ENCODE measurements at places on chromosomes 6 and 20.
A peak's percentile ranks its signal among the peaks of the same experiment; 100 is the strongest.

DNA sequence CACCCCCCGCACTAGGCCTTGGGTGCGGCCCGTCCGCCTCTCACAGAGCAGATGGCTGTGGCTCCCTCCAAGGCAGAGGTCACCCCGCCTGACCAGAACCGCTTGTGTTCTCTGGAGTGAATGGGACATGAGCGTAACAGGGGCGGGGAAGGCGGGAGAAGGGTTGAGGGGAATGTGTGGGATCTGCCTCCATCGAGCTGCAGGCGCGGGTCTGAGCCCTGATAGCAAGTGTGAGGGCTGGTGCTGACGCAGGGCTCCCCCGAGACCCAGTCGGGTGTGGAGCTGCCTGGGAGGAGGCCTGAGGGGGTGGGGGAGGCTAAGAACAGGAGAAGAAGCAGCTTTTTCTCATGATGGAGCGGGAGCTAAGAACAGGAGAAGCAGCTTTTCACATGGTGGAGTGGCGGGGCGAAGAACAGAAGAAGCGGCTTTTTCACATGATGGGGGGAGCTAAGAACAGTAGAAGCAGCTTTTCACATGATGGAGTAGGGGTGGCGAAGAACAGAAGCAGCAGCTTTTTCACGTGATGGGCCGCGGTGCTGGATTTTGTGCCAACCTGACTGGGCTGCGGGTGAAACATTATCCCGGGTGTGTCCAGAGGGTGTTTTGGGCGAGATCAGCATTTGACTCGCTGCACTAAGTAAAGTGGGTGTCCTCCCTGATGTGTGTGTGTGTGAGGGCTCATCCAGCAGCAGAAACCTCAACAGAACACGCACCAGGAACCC, 169.3 kb downstream of the TTLL2 start:
- no peak for DNase-seq

GRCh38 chr20:20768202-20768815, 55.9 kb upstream of the RALGAPA2 start:
- no peak for DNase-seq

GRCh38 chr20:53162251-53162835, 190.2 kb downstream of the TSHZ2 start:
- DNase-seq: peak; percentile 33

DNA sequence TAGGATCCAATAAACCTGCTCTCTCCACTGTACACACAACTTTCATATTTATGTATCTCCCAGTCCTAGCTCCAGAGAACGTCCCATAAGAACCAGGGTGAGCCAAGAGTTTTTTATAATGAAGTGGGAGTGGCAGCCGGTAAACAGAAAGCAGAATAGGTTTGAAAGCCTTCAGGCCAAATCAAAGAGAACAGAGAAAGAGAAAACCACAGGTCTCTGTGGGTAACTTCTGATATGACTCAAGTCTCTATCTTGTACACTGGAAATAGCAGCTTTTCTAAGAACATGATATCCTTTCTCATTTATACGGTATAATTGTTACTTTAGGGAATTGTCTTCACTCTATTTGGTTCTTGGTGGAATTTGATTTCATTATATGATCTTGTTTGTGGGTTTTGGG, 273.6 kb downstream of the PACRG start:
- DNase-seq: no peak

- no peak for DNase-seq
Observed at GRCh38 chr6:4522453-4522852, 253.8 kb upstream of the CDYL start.

- no peak for DNase-seq
Observed at GRCh38 chr20:24574797-24575196, 105.4 kb downstream of the SYNDIG1 start.

- DNase-seq: no peak
Observed at GRCh38 chr20:15476781-15477180, 1096.5 kb downstream of the KIF16B start.

DNA sequence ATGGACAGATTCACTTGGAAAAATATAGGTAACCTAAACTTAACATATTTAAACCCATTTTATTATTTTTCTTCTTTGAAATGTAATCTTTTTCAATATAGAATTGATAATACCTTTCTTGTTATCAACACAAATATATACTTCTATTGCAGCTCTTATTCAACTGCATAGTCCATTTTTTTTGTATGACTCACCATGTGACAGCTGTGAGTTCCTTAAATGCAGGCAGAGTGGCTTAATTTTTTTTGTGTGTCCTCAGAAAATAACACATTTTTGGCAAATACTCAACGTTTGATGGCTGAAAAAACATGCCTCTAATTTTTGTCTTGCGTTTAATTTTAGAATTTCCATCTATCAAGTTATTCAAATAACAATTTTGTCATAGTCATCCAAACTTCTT, 454.8 kb downstream of the PHF3 start:
- DNase-seq: no peak

GRCh38 chr6:109204511-109204910, 109.2 kb downstream of the CEP57L1 start:
- no peak for DNase-seq

- no peak for DNase-seq
Observed at GRCh38 chr6:11553824-11554223, 16.3 kb downstream of the TMEM170B start.

DNA sequence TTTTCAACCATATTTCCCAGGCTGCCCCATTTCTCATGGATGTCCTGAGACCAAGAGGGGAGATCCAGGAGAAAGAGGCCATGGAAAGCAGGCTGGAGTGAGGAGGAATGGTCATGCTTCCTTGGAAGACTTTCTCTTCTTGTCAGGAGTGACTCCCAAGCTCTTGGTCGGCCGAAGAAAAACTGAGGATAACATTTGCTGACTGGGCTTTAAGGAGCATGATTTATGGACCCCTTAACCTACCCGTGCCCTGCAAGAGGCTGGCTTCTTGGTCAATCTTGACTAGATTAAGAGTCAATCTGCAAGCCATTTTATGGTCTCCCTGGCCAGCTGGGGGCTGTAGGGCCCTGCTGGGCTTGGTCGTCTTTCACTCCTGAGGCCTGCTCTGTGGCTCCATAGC, 22.8 kb downstream of the ADGRF4 start:
- DNase-seq: no peak

- DNase-seq: no peak
Observed at GRCh38 chr6:100726666-100727065, 154.5 kb downstream of the ASCC3 start.

- DNase-seq: peak; percentile 48
Observed at GRCh38 chr6:1055015-1055921, 256.6 kb upstream of the FOXQ1 start.

DNA sequence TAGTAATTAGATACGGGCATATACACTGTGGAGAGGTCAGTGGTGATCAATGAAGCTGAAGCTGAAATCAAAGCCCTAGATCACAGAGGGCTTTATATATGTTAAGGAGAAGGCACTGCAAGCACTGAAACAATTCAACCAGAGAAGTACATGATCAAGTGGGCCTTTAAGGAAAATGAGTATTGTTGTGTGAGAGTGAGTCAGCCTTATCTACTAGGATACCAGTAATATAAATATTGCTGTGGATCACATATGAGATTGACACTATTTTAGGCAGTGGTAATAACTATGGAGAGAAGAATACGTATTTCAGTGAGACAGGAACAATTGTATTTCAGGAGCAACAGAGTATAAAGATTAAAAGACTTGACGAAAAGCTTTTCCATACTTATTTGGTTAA, 1172.2 kb upstream of the GJE1 start:
- no peak for DNase-seq

Measured in LoVo (cell line).